Activated naive CD8-positive, alpha-beta T cell treated with anti-CD3 and anti-CD28 coated beads, Interleukin-2, amount 50 U/mL, for 16 hours (primary cell): ENCODE measurements at places on chromosomes 12 and 14.

DNA sequence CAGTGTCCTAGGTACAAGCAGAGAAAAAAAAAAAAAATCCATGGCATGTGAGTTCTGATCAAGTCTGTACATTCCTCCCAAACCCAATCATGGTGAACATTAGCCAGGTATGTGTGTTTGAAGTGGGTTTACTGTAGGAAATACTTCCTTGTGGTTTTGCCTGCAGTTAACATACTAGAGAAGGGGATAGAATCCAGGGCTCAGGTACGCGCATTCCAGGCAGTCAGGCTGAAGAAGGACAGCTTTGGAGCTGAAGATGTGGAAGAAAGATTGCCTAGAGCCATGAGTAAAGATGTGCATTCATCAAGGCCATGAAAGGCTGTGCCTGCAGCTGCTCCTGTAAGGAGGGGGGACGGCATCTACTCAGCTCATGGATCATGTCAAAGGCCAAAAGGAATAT, 88.2 kb upstream of the NTF3 start:
- no peak for DNase-seq

- DNase-seq = no peak
These were observed at the start of gene CD9 for GRCh38 chr12:6200256-6201212. Gene CD9, plus strand, starts transcription at chr12:6200400. Its CDS starts 100 bp downstream, at chr12:6200500.

- DNase-seq = no peak
These were observed 316.3 kb upstream of the MGAT4C start for GRCh38 chr12:86572455-86572854.

- no peak for DNase-seq
These were observed 35.6 kb downstream of the DGLUCY start for GRCh38 chr14:91149462-91149861.
